GDM1 (cell line): ENCODE measurements at places on chromosomes 3 and 15.

DNA sequence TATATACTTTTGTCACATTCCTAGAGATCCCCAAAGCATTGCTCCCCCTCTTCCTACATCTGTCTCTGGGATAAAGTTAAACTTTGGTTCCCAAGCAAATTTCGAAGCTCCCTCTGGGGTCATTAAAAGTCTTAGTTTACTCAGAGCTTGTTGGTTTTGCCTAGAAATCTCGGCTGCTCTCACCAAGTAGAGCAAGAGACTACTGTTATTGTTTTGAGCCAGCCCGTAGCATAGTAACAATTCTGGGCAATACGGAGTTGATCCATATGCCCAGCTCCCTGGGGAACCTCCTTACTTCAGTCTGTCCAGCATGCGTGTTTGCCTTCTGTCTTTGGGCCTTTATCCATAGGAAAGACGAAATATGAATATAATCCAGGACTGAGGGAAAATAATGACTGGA, 10.0 kb upstream of the P3H2 start:
- DNase-seq, result no peak

GRCh38 chr3:11407644-11408043, 135.4 kb downstream of the ATG7 start:
- no peak for DNase-seq

DNA sequence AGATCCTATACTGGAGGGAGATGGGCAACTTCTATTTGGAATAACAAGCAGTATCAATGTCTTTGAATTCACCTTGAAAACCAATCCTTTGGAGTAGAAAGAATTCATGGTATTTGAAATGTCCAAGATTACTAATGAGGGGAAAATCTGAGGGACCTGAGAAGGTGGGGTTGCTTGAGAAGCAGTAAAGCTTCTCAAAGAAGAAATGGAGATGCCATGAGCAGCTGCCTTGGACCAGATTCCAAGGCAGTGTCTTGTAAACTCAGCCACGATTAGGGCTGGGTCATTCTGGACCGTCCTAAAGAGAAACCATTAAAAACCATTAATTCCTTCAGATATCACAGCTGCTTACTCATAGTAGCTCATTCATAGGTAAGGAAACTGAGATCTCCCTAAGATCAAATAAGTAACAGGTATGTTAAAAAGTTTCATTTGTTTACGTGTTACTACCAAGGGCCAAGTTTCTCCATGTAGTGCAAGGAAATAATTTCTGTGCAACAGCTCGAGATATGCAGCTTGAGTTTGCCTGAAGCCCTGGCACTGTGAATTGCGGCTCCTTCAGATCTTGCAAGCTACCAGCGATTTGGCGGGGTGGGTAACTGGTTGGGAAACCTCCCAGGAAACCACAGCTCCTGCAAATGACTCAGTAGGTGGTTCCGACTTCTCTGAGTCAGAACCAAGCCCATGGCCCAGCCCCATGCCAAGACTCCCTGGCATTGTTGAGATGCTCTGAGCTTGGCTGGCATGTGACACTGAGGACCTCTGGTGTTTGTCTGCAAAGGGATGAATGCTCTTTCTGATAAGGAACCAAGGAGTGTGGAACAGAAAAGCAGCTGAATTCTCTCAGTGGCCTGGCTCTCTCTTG, 296.8 kb downstream of the RORA start:
- no peak for DNase-seq

DNA sequence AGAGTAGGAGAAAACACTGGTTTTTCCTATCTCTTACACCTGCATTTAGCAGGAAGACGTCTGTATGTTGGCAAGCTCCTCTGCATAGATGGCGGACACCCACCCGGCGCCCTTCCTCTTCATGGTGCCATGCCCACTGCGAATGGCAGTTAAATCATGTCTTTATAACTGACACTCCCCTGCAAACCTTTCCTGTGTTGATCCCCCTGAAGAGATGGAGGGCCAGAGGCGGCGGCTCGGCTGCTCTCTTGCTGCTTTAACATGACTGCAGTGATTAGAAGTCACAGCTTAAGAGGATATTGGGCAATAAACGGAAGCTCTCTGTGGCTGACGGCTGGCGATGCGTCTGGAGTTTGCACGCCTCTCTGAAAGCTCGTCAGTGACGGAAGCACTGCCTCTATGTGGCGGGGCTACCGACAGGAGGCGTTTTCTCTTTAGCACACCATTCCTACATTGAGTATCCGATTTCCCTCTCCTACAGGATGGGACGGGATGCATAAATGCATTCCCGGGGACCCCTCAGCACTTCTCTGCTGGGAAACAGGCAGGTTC, 25.5 kb upstream of the SNRPA1 start:
- DNase-seq, result peak; percentile 54

DNA sequence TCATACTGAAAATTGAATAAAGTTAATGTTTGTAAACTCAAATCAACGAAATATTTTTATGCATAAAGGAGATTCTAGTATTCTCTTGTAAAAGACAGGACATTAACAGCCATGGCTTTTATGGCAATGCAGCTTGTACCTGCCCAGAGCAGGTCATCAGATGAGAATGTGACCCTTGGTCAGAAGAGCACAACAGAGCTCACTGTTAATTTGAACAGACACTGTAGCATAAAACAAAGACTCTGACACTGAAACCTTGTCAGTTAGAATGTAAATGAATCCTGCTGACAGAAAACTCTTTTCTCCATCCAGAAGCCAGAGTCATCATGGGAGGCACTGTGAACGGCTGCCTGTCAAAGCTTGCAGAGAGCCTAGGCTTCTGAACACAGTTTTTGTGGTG, 410.6 kb downstream of the RAP2B start:
- no peak for DNase-seq

GRCh38 chr3:120100711-120101110, 6.5 kb upstream of the GSK3B start:
- no peak for DNase-seq

DNA sequence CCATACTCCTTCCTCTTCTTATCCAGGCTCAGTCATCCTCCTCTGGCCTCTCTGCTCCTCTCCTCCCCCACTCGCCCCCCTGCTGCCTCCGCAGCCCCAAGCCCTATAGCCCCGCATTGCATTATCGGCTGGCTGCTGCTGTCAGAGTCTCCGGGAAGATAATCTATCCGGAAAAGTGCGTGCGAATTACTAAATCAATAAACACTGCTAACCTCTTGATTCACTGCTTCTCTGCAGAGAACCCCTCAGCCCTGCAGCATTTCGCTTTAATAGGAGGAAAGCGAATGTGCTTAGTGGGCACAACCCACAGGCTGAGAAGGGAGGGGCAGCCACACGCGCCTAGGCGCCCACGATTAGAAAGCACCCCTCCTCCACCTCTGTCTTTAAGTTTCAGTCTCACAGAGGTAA, 167.6 kb downstream of the ABHD5 start:
- no peak for DNase-seq
